ENCODE measurements at places on chromosomes 12 and 14. TPM values are rescaled to one million over a fixed set of nuclear protein-coding genes. Genes with fewer than 3 reads are reported as not detected.

- no peaks in the 10 kb centered on the region for H3K4me1 ChIP-seq
- H3K4me3 ChIP-seq = no peak overlapping the region
- H3K27ac ChIP-seq = no peak overlapping the region
- H3K36me3 ChIP-seq = no peaks in the 10 kb centered on the region
Observed at GRCh38 chr14:44112774-44113460, 394.2 kb downstream of the FSCB start.

- H3K36me3 ChIP-seq = no peaks in the 10 kb centered on the region
- DNase-seq = no peak
- H3K4me3 ChIP-seq = no peak overlapping the region
- no peaks in the 10 kb centered on the region for H3K4me1 ChIP-seq
Observed at GRCh38 chr14:106083082-106083481, 556.7 kb downstream of the TMEM121 start.

- H3K27me3 ChIP-seq = no peaks in the 10 kb centered on the region
- H3K4me1 ChIP-seq = peaks cover 35% of the 10 kb centered on the region
- H3K4me3 ChIP-seq = no peak overlapping the region
- no peaks in the 10 kb centered on the region for H3K36me3 ChIP-seq
- DNase-seq = peak; percentile 81
Observed at GRCh38 chr14:93832665-93833064, 44.4 kb upstream of the PRIMA1 start.

Gene MAP1LC3B2
- 0.81 TPM for polyA plus RNA-seq

Gene FAM216A
- polyA plus RNA-seq = 33.1 TPM

Gene ANKRD33
- not detected for polyA plus RNA-seq

DNA sequence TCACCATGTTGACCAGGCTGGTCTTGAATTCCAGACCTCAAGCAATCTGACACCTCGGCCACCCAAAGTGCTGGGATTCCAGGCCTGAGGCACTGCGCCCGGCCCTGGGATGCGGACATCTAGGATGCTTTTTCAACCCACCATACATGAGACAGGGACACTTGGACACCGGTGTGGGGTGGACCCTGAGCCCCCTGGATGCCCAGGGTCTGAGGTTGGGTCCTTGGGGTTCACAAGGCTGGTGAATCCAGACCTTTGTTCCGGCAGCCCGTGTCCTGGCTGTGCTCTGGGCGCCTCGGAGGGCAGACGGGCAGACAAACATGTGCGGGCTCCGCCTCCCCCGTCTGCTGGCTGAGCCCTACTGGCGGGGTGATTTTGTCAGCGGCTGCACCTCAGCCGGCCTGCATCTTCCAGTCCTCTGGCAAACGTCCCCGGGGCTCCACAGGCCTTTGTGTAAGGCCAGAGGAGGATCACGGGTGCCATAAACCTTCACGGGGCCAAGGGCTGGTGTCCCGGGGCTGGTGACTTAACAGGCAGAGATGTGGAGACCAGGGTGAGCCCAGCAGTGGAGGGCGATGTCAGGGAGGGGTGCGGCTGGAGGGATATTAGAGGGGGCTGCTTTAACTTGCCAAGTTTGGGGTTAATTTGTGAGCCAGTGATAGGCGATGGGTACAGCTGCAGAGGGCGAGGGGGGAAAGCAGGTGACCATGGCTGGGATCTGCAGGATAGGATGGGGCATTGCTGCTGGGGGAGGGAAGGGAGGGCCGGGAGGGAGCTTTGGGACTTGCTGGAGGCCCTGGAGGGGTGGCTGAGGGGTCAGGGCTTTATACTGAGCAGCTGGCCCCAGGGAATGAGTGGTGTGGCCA, 5.8 kb downstream of the ASPG start:
- no peak overlapping the region for H3K27ac ChIP-seq
- H3K36me3 ChIP-seq = no peaks in the 10 kb centered on the region

Gene GUCY2C
- not detected for polyA plus RNA-seq

Gene KRT74
- not detected for polyA plus RNA-seq

DNA sequence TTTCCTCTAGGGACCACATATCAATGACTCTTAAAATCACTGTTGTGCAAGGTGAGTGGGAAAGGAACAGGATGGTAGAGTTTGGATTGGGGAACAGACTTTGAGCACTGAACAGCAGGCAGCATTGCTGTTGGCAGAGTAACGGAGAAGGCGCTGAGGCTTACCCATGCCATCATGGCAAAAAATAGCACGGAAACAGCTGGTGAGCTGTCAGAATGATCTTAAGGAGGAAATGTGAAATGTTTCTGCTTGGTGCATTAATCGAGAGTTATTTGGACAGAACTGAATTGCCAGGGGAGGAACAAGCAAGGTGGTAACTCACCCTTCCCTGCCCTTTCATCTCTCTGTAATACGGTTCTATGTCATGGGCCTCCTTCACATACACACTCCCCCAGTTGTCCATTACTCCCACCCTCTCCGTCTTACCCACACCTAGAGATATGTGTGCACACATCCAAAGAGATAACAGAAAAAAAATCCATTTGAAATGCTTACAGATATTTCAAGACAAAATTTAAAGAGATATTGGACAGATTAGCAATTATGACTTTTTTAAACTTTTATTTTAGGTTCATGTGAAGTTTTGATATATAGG, 572.5 kb downstream of the DIO2 start:
- H3K4me3 ChIP-seq = no peak overlapping the region
- H3K4me1 ChIP-seq = no peaks in the 10 kb centered on the region
- no peaks in the 10 kb centered on the region for H3K36me3 ChIP-seq

GRCh38 chr14:24804552-24805212, 170.7 kb upstream of the GZMB start:
- no peak overlapping the region for H3K27ac ChIP-seq
- no peak for DNase-seq
- H3K4me3 ChIP-seq = no peak overlapping the region
- no peaks in the 10 kb centered on the region for H3K36me3 ChIP-seq
- H3K27me3 ChIP-seq = peaks cover 39% of the 10 kb centered on the region

DNA sequence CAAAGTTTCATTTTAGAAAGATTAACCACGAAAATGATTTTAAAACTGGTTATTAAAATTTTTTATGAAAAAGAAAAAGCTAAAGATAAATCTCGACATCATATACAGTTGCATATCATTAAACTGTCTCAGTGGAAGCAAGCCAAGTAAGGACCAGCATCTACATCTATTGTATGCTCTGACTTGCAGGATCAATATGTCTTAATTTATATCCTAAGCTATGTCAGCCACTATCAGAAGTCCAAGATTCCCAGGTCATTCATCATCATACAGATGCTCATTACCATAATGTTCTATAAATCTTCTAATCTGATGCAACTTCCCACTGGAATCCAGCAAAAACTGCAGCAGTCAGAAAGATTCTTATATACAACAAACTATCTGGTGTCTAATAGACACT, 43.5 kb downstream of the CMAS start:
- DNase-seq = no peak
- no peaks in the 10 kb centered on the region for H3K27me3 ChIP-seq
- H3K4me1 ChIP-seq = no peaks in the 10 kb centered on the region
- H3K36me3 ChIP-seq = no peaks in the 10 kb centered on the region

Gene CNPY2
- 191 TPM for polyA plus RNA-seq

Gene PAPLN
- 0.13 TPM for polyA plus RNA-seq

Gene TRAF3
- 17.9 TPM for polyA plus RNA-seq

DNA sequence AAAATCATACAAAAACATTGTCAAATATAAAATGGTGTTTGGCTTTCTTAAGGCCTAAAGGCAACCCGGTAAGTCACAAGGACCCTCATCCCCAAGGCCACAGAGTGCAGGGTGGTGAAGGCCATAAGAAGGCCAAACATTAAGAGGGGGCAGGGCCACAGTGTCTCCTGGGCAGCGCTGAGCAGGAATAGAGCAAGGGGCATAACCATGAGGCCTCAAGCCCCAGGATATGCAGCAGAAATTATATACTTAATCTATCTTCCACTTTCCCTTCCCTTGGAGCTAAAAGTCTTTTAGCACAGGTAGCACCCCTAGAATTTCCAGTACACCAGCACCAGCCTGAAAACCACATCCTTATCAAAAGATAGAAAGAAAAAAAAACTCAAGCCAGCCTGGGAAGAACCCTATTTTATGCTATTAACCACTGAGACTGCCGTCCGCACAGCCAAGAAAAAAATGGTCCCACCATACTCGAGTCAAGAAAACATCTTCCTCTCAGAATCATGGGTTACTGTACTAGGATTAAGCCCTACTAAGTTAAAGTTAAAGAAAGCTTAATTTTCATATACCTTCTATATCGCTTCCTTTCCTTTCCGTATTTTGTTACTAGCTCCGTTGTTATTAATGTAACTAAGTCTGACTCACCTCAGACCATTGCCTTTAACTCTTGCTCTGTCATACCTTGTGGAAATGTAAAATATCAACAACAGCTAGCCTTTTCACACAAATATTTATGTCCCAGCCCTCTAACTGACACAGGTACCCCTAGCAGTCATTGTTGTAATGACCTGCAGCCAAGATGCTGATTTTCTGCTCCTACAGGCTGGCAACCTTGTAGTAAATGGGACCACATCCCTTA, 20.1 kb downstream of the KLRK1 start:
- H3K36me3 ChIP-seq = no peaks in the 10 kb centered on the region
- H3K4me1 ChIP-seq = no peaks in the 10 kb centered on the region
- no peak overlapping the region for H3K4me3 ChIP-seq
- no peak overlapping the region for H3K27ac ChIP-seq
- DNase-seq = no peak
- H3K27me3 ChIP-seq = peaks cover 22% of the 10 kb centered on the region

GRCh38 chr14:41873686-41874317, 267.1 kb downstream of the LRFN5 start:
- DNase-seq = no peak
- peaks cover 5% of the 10 kb centered on the region for H3K4me1 ChIP-seq
- H3K27me3 ChIP-seq = no peaks in the 10 kb centered on the region
- H3K4me3 ChIP-seq = no peak overlapping the region
- H3K36me3 ChIP-seq = no peaks in the 10 kb centered on the region
